Activated T-cell treated with anti-CD3 and anti-CD28 coated beads, Interleukin-2, amount 50 U/mL, for 48 hours (primary cell): ENCODE measurements at places on chromosomes 6 and 20.

DNA sequence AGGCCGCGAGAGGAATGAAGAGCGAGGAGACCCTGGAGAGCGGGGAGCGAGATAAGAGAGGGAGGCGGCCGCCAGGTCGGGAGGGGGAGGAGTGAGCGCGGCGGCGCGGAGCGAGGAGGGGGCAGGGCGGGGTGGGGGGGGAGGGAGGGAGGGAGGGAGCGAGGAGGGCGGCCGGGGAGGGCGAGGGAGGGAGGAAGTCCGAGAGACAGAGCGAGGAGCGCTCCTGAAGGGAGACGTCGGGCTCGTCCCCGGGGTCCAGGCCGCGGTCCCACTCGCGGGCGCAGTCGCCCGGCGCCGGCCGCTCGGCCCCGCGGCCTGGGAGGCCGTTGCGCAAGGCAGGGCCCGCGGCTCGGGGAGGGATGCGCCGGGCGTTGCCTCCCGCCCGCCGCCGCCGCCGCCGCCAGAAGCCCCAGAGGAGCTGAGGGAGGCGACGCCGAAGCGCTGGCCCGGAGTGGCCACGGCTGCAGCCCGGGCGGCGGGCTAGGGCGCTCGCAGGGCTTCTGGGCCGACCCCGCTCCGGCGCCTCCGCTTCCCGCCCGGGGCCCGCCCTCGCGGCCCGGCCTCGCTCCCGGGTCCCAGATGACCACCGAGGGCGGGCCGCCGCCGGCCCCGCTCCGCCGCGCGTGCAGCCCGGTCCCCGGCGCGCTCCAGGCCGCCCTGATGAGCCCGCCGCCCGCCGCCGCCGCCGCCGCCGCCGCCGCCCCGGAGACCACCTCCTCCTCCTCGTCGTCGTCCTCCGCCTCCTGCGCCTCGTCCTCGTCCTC is at the start of gene FOXF2:
TSS of gene FOXF2 (plus strand) at position 208 of the 764 bp plus-strand sequence. CDS start at position 580, 372 bp downstream.
- DNase-seq = no peak

DNA sequence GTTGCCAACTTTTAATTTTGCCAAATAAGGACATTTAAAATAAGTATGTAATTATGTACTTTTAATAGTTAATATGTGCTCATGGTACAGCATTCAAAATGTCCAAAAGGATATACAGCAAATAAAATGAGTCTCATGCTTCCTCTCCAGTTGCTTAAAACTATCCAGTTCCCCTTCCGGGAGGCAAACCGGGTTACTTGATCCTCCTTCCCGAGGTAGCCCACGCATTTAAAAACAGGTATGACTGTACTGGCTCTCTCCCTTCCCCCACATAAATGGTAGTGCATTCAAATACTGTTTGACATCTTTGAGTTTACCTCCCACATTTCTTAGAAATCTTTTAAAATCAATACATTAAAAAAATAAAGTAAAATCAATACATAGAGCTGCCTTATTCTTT is 66.4 kb downstream of the PHF20 start:
- no peak for DNase-seq

GRCh38 chr20:62984666-62985443 is 21.9 kb downstream of the BHLHE23 start:
- no peak for DNase-seq

DNA sequence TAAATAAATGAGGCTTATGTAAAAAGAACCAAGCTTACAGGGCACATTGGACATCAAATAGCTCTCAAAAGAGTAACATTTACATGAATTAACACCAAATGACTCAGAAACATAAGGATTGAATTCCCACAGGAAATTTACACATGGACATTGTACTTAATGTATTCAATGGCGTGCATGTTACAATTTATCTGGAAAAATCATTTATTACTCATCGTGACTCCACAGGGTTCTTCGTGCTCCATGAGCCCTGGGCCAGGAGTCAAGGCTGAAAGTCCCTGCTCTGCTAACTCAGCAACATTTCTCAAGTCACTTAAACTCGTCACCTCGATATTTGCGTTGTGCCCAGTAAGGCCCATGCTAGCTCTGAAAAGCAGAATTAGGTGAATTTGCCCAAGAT is 158.5 kb downstream of the PHACTR1 start:
- no peak for DNase-seq

GRCh38 chr20:13786143-13786828 is 1.5 kb downstream of the NDUFAF5 start:
- DNase-seq = no peak

- no peak for DNase-seq
Observed at GRCh38 chr6:74534465-74535211, 671.2 kb downstream of the COL12A1 start.

DNA sequence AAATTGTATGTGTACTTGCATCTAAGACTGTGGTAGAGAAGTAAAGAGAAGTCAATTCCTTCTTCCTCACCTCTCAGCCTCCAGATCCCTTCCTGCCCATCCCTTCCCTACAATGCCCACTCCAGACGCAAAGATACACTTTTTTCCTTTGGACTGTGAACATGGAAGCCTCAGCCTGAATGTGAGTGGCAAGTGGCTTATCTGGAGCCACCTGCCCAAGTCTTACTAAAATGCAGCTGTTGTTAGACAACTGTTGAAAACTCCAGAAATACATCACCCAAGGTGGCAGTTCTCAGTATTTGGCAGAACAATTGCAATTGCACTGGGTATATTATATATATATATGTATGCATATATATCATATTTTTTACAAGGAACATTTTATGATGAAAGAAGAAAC is 7.5 kb downstream of the VGLL2 start:
- no peak for DNase-seq

- peak; percentile 22 for DNase-seq
Observed at GRCh38 chr20:40160097-40160550, 528.9 kb downstream of the MAFB start.

DNA sequence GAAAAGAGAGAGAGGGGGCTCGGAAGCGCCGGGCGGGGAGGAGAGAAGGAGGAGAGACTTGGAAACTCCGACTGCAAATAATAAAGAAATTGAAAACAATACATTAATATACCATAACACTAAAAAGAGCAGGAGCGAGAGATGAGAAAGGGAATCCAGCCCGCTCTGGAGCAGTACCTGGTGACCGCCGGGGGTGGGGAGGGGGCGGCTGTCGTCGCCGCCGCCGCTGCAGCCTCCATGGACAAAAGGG is 338 bp downstream of the E2F3 start:
- no peak for DNase-seq

DNA sequence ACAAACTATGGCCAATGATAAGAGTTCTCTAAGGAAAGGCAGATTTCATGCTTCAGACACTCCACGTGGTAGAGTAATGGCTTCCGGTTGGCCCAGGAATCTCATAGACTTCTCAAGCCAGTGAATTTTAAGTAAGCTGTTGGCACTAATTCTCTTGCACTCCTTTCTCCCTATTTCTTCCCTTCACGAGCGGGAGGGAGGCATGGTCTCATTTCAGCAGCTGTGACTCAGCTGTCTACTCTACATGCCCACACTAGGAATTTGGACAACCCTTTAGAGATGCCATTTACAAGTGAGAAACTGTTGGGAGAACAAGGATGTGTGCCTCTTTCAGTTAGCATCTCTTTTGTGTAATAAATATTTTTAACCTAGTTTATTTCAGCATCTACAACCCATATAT is 107.7 kb downstream of the PTPRK start:
- DNase-seq = no peak

DNA sequence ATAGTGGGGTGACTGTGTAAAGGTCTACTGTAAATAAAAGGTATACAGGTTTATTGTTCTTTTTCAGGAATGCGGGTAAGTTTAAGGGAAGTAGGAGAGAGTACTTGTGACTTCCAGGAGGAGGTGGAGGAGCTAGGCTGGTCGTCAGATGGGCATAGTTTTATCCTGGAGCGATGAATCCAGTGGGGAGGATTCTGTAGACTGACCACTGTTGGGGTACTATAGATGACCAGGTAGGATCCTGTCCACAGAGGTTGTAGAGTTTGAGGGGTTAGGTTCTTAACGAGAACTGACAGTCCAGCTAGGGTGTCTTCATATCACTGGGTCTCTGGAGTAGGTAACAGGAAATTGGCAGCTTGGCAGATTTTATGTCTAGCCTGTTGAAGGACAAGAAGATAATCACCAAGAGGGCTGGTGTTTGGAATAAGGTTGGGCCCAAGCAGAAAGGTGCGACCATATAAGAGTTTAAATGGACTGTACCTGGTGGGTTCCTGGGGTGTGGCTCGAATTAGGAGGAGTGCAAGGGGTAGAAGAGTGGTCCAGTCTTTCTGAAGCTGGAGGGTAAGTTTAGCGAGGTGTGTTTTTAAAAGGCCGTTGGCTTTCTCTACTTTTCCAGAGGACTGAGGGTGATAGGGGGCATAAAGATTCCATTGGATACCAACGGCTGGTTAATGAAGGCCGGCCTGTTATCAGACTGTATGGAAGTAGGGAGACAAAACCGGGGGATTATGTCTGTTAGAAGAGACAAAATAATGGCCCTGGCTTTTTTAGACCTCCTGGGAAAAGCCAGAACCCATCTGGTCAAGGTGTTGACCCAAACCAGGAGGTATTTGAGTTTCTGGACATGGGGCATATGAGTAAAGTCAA is 751.3 kb upstream of the ADGRB3 start:
- no peak for DNase-seq

DNA sequence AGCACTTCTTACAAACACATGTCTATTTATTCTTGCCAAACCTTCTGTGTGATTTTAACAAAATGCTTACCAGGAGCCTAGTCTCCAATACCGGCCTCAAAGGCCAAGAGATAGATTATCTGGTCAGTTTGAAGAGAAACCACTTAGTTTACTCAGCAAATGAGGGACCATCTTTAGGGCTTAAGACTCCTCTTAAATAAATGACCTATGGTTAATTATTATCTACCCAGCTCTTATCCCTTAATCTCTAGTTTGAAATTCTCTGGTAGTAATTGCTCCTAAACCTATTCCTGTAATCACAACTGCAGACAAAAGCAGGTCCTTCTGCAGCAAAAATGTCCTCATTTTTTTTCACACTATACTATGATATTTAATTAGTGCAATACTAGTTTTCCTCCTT is 301.8 kb downstream of the KIF16B start:
- no peak for DNase-seq

- DNase-seq = peak; percentile 89
Observed at GRCh38 chr20:63707558-63708300, at the start of the genes ARFRP1 and ZGPAT. TSS of gene ARFRP1 (minus strand) at chr20:63707976. CDS start at chr20:63707091, 885 bp downstream. TSS of gene ZGPAT (plus strand) at chr20:63708039. CDS start at chr20:63708581, 542 bp downstream.

GRCh38 chr6:163720460-163721235 is 306.1 kb downstream of the QKI start:
- DNase-seq = no peak

- DNase-seq = no peak
Observed at GRCh38 chr6:108168090-108168463, 2.3 kb downstream of the NR2E1 start.

GRCh38 chr6:127924440-127924839 is 23.6 kb upstream of the THEMIS start:
- no peak for DNase-seq

DNA sequence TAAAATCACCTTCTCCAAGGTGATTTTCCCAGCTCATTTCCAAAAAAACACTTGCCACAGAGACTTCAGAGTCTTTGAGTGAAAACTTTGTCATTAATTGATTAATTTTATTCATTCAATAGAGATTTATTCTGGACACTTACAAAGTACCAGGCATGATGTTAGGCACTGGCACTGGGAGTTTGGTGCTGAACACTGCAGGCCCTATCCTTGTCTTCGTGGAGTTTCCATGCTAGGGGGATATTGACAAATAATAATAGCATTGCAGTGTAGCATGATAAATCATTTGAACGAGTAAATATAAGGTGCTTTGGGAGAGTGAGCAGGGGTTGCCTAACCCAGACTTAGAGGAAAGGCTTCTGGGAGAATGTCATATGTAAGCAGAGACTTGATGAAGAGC is 145.7 kb downstream of the SOX4 start:
- no peak for DNase-seq

DNA sequence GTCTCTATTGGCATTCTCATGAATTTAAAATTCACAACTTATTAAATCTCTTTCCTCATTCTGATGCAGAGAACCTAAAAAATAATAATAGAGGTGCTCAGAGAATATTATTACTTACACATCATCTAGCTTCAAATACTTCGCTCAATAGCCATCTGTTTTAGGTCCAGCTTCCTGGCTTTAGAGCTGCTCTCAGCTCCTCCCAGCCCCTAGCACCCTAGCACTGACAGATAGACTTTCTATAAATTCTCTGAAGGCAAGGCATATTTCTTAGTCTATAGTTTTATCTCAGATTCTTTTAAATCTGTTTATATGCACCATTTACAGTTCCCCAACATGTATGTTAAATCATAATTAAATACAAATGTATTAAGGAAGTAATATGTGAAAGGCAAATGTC is 281.3 kb downstream of the PTPRK start:
- DNase-seq = no peak

DNA sequence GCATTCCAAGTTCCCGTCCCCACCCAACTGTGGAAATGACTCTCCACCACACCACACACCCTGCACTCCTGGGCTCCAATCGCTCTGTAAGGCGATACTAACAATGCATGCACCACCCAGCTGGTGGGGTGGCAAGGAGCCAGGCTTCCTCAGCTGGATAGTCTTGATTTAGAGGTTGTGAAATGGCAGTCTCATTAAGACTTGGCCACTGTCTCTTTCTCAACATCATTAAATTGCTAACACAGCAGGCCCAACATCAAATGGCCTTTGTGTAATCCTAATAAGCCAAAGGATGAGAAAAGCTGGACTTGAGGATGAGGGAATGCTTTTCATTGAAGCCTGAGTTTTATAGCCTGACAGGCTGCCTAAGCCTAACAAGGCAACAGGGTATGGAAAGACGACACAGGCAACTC is 223.7 kb downstream of the GMDS start:
- no peak for DNase-seq

- DNase-seq = no peak
Observed at GRCh38 chr20:955111-955510, 39.0 kb upstream of the ANGPT4 start.

- DNase-seq = no peak
Observed at GRCh38 chr6:130934848-130935585, 107.8 kb downstream of the SMLR1 start.

DNA sequence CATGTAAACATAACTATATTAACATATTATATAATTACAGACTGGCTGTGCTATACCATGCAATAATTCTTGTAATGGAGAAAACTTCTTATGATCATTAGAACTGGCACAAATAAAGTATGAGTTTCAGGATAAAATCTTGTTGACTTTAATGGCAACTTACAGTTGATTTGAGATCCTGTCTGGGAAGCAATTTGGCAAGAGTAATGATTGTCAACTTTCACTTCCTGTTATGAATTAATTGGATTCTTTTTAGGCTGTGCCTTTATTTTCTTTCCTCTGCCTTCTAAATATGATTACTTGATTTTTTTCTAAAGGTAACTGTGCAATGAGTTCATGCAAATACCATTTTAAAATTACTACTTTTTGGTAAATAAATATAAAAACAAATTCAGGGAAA is 158.1 kb upstream of the B3GAT2 start:
- no peak for DNase-seq

DNA sequence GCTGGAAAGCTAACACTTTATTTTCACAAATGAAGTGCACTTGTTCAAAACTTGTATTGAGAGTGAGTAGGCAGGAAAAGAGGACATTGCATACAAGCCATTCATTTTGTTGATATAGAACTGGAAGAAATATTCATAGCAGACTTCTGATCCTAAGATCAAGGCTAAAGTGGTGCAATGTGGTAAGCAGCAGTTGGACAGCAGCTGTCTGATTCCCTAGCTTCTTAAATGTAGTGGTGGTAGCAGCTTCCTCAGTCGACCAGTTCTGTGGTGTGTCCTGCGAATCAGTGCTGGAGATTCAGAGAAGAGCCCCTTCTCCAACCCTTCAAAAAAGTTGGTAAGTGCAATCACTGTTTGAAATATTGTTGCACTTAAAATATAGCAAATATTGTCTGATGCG is 281.7 kb upstream of the GJE1 start:
- DNase-seq = no peak
